ENCODE measurements at places on chromosomes 7 and 10.
A peak's percentile ranks its signal among the peaks of the same experiment; 100 is the strongest.

- DNase-seq: no peak
Measured at GRCh38 chr7:83837683-83838082, 188.7 kb upstream of the SEMA3E start.

- no peak for DNase-seq
Measured at GRCh38 chr10:88512599-88512998, 70.5 kb downstream of the RNLS start.

- peak; percentile 43 for DNase-seq
Measured at GRCh38 chr10:33653584-33654367, 319.3 kb upstream of the NRP1 start.

- no peak for DNase-seq
Measured at GRCh38 chr7:130875901-130876300, 141.9 kb upstream of the KLF14 start.

DNA sequence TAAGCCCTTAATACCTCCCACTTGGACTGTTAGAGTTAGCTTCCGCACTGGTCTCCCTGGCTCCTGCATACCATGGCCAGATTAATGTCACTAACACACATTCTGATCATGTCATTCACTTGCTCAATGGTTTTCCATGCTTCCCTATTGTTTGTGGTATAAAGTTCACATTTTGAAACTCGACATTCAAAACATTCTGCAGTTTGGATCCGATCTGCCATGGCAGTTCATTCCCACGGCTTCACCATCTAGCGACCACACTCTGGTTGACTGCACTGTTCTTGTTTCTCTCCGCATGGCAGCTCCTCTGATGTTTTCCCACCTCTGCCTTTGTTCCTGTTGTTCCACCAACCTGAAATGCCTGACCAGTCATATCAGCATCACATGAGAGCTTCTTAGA lies 87.4 kb upstream of the WAC start:
- no peak for DNase-seq

DNA sequence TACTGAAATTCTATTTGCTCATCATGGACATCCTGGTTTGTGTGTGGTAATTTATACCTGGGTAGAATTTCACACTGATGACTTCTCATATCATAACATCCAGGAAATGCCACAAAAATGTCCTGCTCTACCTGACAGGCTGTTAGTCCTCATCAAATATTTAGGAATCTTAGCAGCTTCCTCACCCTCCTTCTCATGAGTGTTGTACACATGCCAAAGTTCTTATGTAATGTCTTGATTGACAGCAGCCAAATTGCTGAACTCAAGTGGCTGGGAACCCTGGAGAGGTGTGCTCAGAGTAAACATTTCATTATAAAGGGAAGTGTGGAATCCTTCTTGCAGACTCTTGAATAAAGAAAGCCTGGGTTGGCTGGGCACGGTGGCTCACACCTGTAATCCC lies 8.9 kb downstream of the EEPD1 start:
- peak; percentile 37 for DNase-seq

DNA sequence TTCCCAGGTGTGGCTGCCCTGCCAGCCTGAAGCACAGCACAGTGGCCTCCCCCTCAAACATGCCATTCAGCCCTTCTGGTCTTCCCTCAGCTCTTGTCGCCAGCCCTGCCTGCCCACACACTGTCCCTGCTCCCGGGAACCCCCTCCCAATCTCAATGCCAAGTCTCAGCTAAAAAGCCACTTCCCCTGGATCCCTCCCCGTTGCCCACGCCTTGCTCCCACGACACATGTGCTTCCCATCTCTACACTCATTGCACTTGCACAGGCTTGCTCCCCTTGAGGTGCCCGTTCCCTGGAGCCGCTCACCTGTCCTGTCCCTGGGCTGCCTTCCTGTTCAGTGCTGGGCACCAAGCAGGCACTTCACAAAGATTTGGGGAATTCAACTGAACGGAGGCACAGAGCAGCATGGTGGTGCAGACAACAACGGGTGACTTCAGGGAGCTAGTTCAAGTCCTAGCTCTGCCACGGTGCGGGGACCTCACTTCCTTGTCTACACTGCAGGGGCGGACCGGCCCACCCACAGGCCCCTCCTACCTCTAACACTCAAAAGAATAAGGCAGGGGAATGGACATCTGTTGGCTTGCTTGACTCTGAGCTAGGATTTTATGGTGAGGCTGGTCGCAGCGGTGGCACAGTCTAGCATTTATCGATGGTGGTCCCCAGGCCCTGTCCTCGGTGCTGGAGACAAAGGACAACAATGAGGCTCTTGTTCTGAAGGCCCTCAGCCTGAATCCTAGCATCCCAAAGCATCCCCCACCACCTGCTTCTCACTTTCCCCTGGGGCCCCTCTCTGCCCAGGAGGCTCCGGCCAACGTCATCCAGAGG lies 18.4 kb downstream of the RGS10 start:
- DNase-seq: no peak

- DNase-seq: peak; percentile 43
Measured at GRCh38 chr10:33326933-33327332, 7.5 kb downstream of the NRP1 start.

GRCh38 chr7:155357573-155358041 lies 59.9 kb downstream of the INSIG1 start:
- peak; percentile 88 for DNase-seq
